Endothelial cell (in vitro differentiated cells): ENCODE measurements at places on chromosomes 5 and 9.

- DNase-seq = peak; percentile 9
These were observed 141.1 kb upstream of the TARS1 start for GRCh38 chr5:33299621-33300208.

- DNase-seq = no peak
These were observed 90.3 kb upstream of the GCNT4 start for GRCh38 chr5:75142566-75143136.

DNA sequence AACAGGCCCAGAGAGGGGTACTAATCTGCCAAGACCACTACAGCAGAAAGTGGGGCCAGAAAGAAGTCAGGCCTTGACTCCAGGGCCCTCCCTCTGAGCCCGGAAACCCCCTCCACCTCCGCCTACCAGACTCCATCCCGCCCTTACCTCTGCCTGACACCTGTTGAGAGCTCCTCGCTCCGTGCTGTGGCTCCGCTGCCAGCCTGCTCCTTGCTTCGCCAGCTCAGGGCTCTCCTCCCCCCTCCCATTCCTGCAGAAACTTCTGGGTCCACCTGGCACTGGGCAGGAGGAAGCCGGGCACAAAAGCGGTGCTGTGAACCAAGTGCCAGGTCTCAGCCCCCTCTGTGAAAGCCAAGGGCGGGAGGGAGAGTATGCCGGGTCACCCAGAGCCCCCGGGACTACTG lies 6.4 kb upstream of the ST6GALNAC6 start:
- no peak for DNase-seq

- no peak for DNase-seq
These were observed 302.5 kb downstream of the CDH18 start for GRCh38 chr5:19685473-19685872.

DNA sequence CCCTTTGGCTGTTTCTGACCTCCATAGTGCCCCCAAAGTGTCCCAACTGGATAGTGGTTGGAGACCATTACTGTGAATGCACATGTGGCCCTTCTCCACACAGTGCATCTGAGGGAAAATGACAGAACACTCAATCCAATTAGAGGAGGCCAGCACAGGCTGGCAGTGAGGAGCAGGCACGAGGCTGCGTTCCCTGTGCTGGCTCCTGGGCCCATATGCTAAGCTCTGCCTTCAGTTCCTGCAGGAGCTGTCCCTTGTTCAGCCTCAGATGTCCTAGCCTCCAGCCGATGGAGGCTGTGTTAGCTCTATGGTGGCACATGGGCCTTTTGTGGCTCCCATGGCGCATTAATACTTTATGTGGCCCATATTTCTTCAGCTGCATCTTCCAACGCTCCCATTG lies 35.8 kb downstream of the ALG2 start:
- no peak for DNase-seq

- no peak for DNase-seq
These were observed 307.8 kb downstream of the NR2F1-AS1 start for GRCh38 chr5:93273176-93273575.
